Astrocyte (in vitro differentiated cells and primary cell): ENCODE measurements at places on chromosomes 6 and 20.
A peak's percentile ranks its signal among the peaks of the same experiment; 100 is the strongest.

DNA sequence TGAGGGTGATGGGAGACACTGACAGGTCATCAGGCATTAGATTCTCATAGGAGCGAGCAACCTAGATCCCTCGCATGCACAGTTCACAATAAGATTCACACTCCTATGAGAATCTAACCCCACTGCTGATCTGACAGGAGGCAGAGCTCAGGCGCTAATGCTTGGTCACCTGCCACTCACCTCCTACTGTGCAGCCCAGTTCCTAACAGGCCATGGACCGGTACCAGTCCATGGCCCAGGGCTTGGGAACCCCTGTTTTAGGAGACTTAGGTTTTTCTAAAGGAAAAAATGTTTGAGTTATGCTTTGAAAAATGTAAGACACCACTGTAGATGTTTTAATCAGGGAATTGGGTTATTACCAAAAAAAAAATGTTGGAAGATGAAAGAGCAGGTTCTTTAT is 6.7 kb downstream of the HLA-E start:
- no peak for DNase-seq

- DNase-seq, result no peak
Measured at GRCh38 chr6:37205997-37206340, 36.0 kb downstream of the PIM1 start.

GRCh38 chr6:158374020-158374419 is 61.8 kb downstream of the TULP4 start:
- DNase-seq, result no peak

GRCh38 chr6:56856036-56856580 is 98.8 kb upstream of the BEND6 start:
- peak; percentile 39 for DNase-seq

- no peak for DNase-seq
Measured at GRCh38 chr20:62234339-62234738, 4.0 kb upstream of the OSBPL2 start.

DNA sequence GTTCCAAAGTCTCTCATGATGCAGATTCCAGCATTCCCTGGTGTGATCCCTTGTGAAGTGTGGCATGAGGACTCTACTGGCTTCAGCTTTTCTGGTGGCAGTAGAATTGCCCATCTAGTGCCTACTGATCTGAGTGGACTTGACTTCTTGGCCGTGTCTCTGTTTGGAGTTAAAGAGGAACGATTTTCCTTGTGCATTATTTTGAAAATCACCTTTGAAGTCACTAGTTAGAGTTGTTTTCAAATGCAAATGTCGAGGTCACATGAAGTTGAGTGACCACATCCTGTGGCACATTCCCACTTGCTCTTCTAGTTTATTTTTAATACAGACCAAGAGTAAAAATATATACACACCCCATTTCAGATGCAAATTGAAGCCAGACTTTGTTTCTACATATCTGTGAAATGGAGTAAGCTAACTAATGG is 270.7 kb upstream of the TAB2 start:
- DNase-seq, result peak; percentile 40

- DNase-seq, result no peak
Measured at GRCh38 chr20:55333798-55334197, 671.5 kb downstream of the CBLN4 start.

DNA sequence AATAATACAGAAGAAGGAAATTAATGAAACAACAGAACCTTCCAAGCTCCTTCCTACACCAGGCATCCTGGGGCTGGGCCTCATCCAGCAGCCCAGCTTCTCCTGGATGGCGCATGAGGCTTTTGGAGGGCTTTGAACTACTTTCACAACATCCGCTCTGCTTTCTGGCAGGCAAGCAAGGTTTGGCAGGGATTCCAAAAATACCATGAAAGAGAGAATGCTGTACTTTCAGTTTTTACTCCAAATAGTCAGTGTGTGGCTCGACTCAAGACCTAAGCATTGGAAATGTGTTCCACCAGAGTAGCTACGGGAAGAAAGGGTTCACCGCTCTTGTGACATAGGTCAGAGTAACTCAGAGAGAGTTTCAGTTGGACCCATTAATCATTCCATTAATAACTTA is 125.4 kb downstream of the OPRM1 start:
- peak; percentile 85 for DNase-seq

DNA sequence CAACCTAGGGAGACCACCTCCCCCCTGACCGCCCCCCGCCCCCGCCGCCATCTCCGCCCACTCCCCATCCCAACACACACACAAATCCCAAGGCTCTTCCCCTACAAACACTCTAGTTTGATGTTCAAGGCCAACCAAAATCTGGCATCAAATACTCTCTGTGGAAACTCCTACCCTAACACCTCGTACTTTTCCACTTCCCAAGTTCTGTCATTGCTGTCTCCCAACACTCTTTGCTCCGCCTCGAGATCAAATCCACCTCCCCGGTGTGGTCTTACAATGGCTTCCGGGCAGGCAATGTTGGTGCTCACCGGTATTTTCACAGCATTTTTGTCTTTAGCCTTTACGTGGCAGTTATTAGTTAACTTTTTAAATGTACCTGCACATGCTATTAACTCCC is 4.8 kb upstream of the QKI start:
- no peak for DNase-seq

DNA sequence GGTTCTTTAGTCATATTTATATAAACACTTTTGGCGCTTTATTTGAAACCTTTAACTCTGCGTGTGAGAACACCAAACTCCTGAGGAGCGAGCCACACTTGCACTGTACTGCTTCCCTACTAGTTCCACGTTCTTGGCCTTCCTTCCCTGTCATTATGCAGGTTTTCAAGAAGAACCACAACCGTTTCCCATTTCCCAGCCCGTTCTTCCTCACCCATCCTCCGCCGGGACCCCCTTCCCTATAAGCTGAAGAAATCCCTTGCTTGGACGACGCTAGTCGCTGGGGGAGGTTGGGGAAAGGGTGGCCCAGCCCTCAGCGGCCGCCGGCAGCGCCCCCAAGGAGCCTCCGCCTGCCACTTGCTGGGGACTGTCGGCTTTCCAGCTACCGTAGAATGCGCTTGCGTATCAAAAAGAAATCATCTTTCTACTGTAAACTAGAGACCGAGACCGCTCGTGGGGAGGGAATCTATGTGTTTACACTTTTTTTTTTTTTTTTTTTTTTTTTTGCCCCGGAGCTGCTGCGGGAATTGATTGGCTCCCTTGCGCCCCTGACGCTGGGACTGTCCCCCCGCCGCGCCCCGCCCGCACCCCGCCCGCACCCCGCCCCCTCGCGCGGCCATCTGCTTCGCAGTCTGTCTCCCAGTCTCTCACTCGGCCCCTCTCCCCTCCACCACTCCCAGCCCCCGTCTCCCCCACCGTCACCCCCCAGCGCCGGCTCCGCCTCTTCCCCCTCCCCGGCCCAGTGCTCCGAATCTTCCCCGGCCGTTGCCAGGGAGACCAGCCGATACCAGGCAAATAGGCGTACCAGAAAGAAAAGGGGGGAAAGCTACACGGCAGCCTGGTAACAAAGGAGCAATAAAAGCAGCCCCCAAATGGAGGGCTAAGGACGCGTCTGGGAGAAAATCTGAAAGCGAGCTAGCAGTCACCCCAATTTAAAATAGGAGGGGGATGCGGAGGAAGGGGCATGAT is 2.3 kb upstream of the MARCKS start:
- DNase-seq, result peak; percentile 80

DNA sequence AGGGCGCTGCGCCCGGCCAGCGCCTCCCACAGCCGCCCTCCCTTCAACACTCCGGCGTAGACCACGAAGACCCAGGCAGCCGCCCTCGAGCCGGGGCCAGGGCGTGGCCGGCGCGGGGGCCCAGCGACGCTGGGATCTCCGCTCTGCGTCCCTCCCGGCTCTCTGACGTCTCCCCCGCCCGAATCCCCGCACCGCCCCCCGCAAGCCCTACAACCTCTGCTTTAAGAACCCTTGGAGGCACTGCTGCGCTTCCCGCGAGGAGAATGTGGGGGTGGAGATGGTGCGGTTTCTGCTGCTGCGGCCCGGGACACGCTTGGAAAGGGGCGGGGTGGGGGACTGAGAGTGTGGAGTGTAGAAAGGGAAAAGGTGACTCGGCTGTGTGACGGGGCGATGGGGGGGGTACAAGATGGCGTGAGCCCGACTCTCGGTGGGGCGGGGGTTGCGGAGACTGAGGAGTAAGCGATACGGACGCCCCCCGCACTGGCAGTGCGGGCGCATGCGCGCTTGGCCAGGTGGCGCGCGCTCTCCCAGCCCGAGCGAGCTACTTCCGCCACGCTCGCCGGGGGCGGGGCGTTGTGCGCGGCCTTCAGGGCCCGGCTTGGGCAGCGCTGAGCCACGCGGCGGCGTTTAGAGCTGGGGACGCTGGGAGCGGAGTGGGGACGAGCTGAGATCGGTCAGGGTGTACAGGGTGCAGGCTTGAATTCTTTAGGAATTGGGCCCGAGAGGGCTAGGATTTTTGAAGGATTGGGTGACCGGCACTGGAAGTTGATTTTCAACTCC is at the start of gene SUPT3H:
TSS of gene SUPT3H (minus strand) at position 381 of the 780 bp plus-strand sequence.
- DNase-seq, result peak; percentile 85

GRCh38 chr20:12597551-12597950 is 411.2 kb upstream of the SPTLC3 start:
- DNase-seq, result no peak

GRCh38 chr20:20027284-20027683 is 10.1 kb downstream of the NAA20 start:
- DNase-seq, result no peak

DNA sequence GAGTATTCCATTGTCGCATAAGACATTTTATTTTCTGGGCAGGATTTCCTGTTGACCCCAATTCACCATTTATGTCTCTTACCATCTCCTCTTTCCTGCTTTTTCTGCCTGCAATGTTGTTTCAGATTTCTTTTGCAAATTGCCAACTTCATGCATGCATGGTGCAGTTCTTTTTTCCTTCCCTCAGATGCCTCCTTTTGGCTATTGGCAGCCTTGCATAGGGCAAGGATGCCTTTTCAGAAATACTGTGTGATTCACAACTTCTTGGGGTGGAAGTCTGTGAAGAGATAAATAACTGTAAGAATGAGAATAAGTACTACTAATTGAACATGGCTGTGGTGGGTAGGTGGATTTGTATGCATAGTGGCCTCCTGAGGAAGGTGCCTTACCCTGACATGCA is 116.7 kb downstream of the SOX4 start:
- DNase-seq, result no peak

DNA sequence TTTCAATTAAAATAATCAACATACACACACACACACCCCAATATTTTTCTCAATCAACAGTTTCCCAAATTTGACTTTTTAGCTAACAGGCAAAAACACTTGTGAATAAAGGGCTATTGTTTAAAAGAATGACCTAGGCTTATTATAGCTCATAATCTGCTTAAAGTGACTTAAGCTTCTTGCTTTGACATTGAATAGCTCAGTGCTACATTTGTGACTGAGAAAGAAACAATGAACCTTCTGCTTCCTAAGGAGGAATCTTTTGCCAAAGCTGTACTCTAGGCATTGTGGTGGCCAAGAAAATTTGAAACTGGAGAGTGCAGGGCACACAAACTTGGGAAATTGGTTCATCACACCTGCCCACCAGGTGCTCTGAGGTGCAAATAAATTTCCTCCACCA is 282.0 kb downstream of the SYNE1 start:
- DNase-seq, result no peak

- DNase-seq, result no peak
Measured at GRCh38 chr6:164547076-164547475, 762.3 kb downstream of the C6orf118 start.

DNA sequence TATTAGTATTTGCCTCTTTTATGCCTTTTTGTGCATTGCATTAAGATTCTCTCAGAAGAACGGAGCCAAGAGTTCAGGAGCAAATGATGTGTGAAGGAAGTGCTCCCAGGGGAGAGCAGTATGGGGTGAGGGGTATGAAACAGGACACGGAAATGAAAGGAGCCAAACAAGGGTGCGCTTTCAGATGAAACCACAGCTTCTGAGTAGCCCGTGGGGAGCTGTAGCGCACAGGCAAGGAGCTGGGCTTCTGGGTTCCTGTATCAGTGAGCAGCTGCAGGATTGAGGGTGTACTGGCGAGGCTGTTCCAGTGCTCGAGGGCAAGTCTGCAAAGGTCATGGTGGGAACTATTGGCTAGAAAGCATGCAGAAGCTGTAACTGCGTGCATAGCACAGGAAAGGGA is 25.4 kb downstream of the ANKEF1 start:
- no peak for DNase-seq

GRCh38 chr6:137709424-137710236 is 157.4 kb upstream of the TNFAIP3 start:
- peak; percentile 45 for DNase-seq

GRCh38 chr6:41467061-41467460 is 79.1 kb upstream of the FOXP4 start:
- DNase-seq, result no peak

- no peak for DNase-seq
Measured at GRCh38 chr20:62774762-62775161, 21.5 kb upstream of the MRGBP start.

DNA sequence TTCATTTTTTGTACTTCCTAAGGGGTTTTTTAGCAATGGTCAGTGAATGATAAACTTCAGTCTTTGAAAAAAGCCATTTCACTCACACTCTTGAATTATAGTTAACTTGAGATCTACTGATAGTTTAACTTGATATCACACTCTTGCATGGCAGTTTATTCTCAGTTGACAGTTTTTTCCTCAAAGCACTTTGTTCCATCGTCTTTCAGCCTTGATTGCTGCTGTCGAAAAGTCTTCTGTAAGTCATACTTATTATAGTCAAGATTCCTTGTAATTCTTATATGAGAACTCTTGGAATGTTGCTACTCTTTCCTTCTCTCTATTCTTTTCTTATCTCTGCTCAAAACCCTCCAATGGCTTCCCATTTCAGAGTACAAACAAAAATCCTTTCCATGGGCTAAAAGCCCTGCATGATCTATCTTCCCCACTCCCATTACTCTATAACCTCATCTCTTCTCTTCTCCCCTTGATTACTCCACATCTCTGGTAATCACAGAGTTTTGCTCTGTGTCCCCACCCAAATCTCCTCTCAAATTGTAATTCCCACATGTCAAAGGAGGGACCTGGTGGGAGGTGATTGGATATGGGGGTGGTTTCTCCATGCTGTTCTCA is 31.2 kb downstream of the ZHX3 start:
- DNase-seq, result no peak

DNA sequence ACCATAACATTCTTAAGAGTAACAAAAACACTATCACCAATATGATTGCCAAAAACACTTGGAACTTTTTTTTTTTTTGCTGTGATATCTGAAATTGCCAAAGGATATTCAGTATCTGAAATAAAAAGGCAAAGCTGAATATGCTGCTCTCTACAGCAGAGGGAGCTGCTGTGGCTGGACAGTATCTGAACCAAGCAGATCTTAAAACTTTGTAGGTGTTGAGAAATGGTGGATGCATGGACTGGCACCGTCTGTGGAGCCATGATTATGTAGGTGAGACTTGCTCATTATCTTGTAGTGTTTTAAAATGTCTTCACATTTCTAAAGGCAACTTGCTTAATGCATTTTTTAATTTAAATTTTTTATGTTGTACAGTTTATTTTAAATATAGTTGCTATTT is 9.2 kb downstream of the PDCD2 start:
- no peak for DNase-seq

GRCh38 chr6:160519603-160520042 is 144.5 kb downstream of the LPA start:
- DNase-seq, result no peak
